ENCODE measurements at places on chromosomes 2 and 18.

GRCh38 chr18:275486-275885 is 7.6 kb upstream of the THOC1 start:
- DNase-seq, result peak; percentile 13

- no peak for DNase-seq
Observed at GRCh38 chr2:95234816-95235215, 27.5 kb downstream of the ZNF892 start.

GRCh38 chr2:165794536-165794928 is 485 bp upstream of the GALNT3 start:
- DNase-seq, result no peak

GRCh38 chr2:45102141-45102540 is 92.9 kb upstream of the SIX2 start:
- no peak for DNase-seq

GRCh38 chr2:96170626-96171025 is 25.4 kb upstream of the DUSP2 start:
- no peak for DNase-seq

- no peak for DNase-seq
Observed at GRCh38 chr2:72994991-72995380, 76.5 kb downstream of the SFXN5 start.

- DNase-seq, result no peak
Observed at GRCh38 chr2:100767224-100767653, 52.7 kb upstream of the NPAS2 start.

- no peak for DNase-seq
Observed at GRCh38 chr2:235550378-235550760, 56.5 kb downstream of the AGAP1 start.

DNA sequence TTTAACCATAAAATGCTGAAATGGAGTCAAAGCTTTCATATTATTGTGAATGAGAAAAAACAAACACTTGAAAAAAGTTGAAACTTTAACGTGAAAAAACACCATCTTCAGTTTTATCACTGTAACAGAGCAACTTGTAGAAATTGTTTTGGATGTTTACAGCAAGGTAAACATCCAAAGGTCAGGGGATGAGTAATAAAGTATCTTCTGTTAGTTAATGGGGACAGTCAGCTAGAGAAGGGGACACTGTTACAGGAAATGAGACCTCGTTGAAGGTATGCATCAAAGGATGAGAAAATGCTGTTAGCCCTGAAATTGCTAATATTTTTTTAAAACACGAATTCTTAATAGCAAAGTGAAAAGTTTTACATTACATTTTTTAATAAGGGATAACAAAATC is 2.9 kb downstream of the RHBDD1 start:
- no peak for DNase-seq

- DNase-seq, result no peak
Observed at GRCh38 chr2:136328207-136328795, 210.4 kb upstream of the CXCR4 start.

- no peak for DNase-seq
Observed at GRCh38 chr2:105576050-105576439, 168.7 kb upstream of the NCK2 start.

GRCh38 chr2:217954971-217955740 is 47.6 kb downstream of the TNS1 start:
- DNase-seq, result no peak

Measured in hippocampal formation (tissue), 2 donors.